OCI-LY7 (cell line): ENCODE measurements at places on chromosomes 5 and 9. TPM values are rescaled to one million over a fixed set of nuclear protein-coding genes. Genes with fewer than 3 reads are reported as not detected.

REXO4 gene
- 40.6 and 45.5 TPM in 2 replicates for total RNA-seq

IL9 gene
- not detected in 2 replicates for total RNA-seq

SLC25A51 gene
- 32.4 and 34.3 TPM in 2 replicates for total RNA-seq

GARNL3 gene
- total RNA-seq, result 16.1 and 23.2 TPM in 2 replicates

OTP gene
- not detected in 2 replicates for total RNA-seq

PCDHB16 gene
- not detected in 2 replicates for total RNA-seq

ALDOB gene
- total RNA-seq, result not detected in 2 replicates

MED7 gene
- 18.9 and 19.6 TPM in 2 replicates for total RNA-seq

NIPSNAP3A gene
- total RNA-seq, result 24.3 and 25.2 TPM in 2 replicates

SH3RF2 gene
- not detected in 2 replicates for total RNA-seq

AGXT2 gene
- total RNA-seq, result not detected in 2 replicates

SPINK6 gene
- not detected in 2 replicates for total RNA-seq

FOXD4L5 gene
- total RNA-seq, result 0.93 and 1.5 TPM in 2 replicates

SLC25A48 gene
- not detected in 2 replicates for total RNA-seq

CDC42SE2 gene
- total RNA-seq, result 66.8 and 68.9 TPM in 2 replicates

KIF12 gene
- not detected in 2 replicates for total RNA-seq

TLX3 gene
- not detected in 2 replicates for total RNA-seq

NPM1 gene
- total RNA-seq, result 2,027 and 2,059 TPM in 2 replicates

RNF44 gene
- total RNA-seq, result 164 and 207 TPM in 2 replicates

PCDHB12 gene
- not detected in 2 replicates for total RNA-seq

CTXN3 gene
- total RNA-seq, result not detected in 2 replicates

ANKDD1B gene
- not detected in 2 replicates for total RNA-seq

TAS2R1 gene
- not detected in 2 replicates for total RNA-seq

FSTL4 gene
- not detected in 2 replicates for total RNA-seq

CTSL gene
- not detected in 2 replicates for total RNA-seq

PCDHB14 gene
- total RNA-seq, result not detected in 2 replicates
